ENCODE measurements at places on chromosomes 3 and 15. TPM values are rescaled to one million over a fixed set of nuclear protein-coding genes. Genes with fewer than 3 reads are reported as not detected.

DNA sequence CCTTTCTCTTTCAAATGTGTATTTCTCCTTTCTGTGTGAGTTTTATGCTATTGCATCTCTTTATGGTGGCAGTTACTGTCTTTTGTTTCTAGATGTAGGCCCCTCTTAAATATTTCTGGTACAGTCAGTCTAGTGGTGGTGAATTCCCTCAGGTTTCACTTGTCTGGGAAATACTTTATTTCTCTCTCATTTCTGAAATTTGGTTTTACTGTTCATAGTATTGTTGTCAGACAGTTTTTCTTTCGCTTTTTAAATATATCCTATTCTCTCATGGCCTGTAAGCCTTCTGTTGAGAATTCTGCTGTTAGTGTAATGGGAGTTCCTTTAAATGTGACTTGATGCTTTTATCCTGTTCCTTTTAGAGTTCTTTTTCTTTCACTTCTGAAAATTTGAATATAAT, 874.0 kb downstream of the PLOD2 start:
- no peak for DNase-seq

DNA sequence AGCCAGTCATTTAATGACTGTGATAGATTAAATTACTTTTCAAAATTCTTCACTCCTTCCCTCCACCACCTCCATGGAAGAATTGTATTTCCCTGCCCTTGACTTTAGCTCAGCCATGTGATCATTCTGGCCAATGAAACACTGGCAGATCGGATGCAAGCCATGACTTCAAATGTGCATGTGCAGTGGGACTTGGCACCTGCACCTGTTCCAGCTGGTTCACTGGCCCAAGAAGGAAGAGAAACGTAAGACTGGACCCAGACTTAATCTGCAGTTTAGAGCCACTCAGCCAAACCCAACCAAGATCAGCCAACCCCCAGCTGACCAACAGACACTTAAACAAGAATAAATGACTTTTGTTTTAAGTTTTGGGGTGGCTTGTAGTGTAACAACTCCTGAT, 11.8 kb downstream of the DPH3 start:
- no peak for DNase-seq

GRCh38 chr3:129018751-129019150, 17.6 kb downstream of the EFCC1 start:
- DNase-seq = no peak

BNC1 gene
- not detected for total RNA-seq

- DNase-seq = no peak
Measured at GRCh38 chr3:4888913-4889846, 90.1 kb upstream of the BHLHE40 start.

- DNase-seq = no peak
Measured at GRCh38 chr3:148512648-148513047, 185.1 kb upstream of the AGTR1 start.

GRCh38 chr3:170196833-170197232, 15.3 kb upstream of the PHC3 start:
- no peak for DNase-seq

GRCh38 chr15:52716536-52716935, 37.3 kb upstream of the ATOSA start:
- DNase-seq = no peak

GRCh38 chr3:73499787-73500186, 125.0 kb downstream of the PDZRN3 start:
- DNase-seq = no peak

All from Caki2 (cell line).